Lung microvascular endothelial cell (primary cell): ENCODE measurements at places on chromosomes 1 and 21. TPM values are rescaled to one million over a fixed set of nuclear protein-coding genes. Genes with fewer than 3 reads are reported as not detected.

GRCh38 chr1:8915446-8915845 is 30.2 kb upstream of the CA6 start:
- DNase-seq, result no peak

DNA sequence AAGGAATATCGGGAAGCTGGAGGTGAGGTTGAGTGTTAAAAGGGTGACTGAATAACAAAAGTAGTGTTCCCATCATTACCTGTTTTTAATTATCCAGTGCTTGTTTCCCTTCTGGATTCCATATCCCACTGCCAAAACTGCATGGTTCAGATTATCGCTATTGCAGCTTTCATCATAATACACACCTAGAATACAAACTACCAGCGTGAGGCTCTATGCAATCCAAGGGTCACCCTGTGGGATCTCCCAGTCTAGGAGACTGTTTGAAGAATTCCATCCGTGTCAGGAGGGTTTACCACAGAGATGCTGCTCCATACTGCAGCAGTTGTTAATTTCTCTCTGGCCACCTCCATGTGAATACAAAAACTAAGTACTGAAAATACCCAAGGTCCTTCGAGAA is 9.0 kb downstream of the CTSK start:
- DNase-seq, result no peak

DNA sequence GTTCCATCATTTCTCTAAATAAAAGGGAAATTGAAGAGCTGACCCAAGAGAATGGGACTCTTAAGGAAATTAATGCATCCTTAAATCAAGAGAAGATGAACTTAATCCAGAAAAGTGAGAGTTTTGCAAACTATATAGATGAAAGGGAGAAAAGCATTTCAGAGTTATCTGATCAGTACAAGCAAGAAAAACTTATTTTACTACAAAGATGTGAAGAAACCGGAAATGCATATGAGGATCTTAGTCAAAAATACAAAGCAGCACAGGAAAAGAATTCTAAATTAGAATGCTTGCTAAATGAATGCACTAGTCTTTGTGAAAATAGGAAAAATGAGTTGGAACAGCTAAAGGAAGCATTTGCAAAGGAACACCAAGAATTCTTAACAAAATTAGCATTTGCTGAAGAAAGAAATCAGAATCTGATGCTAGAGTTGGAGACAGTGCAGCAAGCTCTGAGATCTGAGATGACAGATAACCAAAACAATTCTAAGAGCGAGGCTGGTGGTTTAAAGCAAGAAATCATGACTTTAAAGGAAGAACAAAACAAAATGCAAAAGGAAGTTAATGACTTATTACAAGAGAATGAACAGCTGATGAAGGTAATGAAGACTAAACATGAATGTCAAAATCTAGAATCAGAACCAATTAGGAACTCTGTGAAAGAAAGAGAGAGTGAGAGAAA is 38.4 kb downstream of the CENPF start:
- no peak for DNase-seq

ASCL5 gene
- total RNA-seq, result not detected in 2 replicates

GRCh38 chr1:162687870-162688269 is 55.6 kb downstream of the DDR2 start:
- DNase-seq, result peak; percentile 86
